ENCODE measurements at places on chromosomes 7 and 10.

GRCh38 chr7:135447748-135448147, 62.2 kb downstream of the CNOT4 start:
- no peak for DNase-seq

DNA sequence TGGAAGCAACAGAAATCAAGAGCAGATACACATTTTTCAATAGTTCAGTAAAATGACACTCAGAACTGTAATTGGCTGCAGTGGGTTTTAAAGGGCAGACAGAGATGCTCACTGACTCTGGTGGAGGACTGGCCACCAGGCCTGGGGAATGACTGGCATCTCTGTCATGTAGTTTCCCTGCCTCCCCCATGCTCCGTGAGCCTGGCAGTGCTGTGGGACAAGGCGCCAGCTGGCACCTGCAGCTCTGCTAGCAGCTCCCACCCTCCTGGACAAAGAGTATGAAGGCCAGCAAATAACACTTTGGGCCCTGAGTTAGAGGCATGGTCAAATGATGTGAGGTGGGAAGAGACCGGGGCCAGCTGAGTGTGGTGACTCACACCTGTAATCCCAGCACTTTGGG, 15.0 kb downstream of the TSPAN33 start:
- no peak for DNase-seq

DNA sequence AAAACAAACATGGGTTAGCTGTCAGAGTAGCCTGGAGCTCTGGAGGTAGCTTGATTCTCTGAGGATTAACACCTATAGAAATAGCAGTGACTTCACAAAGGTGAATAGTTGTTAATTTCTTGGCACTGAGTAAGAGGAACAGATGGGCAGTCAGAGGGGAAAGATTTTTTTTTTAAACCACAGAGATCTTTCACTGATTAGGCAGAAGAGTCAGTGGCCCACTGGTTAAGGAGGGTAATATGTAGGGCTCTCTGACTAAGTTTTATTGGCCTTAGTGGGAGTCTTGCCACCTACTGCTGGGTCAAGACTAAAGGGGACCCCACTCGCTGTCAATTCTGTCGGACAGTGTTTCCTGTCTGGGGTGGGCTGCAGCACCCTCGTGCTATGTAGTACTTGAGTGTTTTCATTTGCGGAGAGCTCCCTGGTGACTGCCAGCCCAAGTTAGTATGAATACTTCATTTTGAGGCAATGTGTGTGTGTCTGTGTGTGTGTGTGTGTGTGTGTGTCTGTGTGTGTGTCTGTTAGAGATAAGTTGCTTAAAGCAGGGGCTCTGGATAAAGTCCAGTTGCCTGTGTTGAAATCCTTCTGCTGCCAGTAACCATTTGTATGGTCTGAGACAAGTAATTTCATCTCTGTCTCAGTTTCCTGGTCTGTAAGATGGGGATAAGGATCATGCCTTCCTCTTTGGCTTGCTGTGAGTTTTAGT, 145.2 kb downstream of the ARID5B start:
- DNase-seq = no peak

GRCh38 chr10:45505311-45505710, 131.3 kb downstream of the ALOX5 start:
- DNase-seq = no peak

GRCh38 chr10:100138921-100139496, 46.8 kb downstream of the ERLIN1 start:
- no peak for DNase-seq

DNA sequence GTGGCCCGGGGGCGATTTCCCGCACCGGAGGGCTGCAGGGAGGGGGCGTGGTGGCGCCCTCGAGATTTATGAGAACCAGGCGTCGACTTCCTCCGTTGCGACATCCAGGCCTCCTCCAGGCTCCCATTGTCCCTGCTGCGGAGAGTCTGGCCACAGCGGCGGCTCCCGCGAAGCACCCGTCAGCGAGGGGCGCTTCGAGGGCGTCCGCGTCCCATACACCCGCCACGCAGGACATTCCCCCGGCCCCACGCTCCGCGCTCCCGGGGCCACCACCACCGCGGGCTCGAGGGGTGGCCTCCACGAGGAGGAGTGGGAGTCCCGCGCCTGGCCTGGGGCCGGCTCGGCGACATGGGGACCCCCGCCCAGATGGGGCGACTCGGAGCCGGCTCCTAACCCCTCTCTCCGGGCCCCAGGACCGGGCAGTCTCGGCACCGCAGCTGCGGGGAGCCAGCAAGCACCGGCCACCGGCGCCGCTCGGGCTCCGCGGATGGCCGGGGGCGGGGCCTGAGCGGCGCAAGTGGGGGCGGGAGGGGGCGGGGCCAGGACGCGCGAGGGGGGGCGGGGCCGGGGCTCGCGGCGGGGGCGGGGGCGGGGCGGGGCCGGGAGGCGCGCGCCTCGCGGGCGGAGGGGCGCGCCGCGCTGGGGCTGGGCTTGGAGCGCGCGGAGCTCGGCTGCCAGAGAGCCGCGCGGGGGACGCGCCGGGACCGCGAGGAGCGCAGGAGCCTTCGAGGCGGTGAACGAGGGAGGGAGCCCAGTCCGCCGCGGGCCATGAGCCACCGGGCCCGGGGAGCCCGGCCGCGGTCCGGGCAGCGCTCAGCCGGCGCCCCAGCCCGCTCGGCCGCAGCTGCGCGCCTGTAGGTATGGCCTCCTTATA, at the start of gene SH2B2:
Gene SH2B2 (plus strand): TSS at position 632 of the 874 bp plus-strand sequence. CDS start 13,683 bp downstream, outside the sequence.
- peak; percentile 69 for DNase-seq

DNA sequence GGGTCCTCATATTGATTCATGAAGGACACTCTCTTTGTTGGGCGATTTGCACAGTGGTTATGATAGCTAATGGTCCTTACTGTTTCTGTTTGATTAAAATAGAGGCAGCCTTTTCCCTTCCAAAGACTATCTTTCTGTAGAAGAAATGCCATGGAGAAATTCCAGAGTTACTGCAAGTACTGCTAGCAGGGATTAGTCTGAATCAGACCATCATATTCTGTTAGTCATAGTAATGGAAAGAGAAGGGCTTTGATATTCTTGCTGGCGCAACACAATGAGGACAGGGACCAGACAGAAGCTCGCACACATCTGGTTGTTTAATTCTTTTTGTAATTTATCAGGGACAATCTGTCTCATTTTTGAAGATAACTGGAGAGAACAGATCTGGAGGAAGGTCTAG, 304.5 kb upstream of the FZD8 start:
- no peak for DNase-seq

GRCh38 chr7:156524818-156525597, 115.6 kb upstream of the RNF32 start:
- DNase-seq = no peak

DNA sequence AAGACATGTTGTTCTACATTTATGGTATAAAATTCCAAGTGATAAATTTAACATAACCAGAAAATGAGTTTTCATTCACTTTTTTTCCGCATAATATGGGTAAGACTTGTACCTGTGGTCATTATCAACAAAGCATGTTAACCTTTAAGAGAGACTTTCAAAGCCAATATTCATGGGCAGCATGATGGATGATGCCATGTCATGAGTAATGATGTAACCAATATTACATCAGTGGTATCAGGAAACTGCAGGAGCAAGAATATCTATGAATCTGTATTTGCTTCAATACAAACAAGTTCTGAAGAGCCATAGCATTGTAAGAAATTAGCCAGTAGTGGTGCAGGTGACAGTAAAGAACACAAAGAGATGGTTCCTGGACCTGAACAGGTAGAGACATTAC, 126.9 kb downstream of the C1GALT1 start:
- DNase-seq = no peak

GRCh38 chr7:134766779-134767519, 12.5 kb upstream of the CALD1 start:
- DNase-seq = no peak

DNA sequence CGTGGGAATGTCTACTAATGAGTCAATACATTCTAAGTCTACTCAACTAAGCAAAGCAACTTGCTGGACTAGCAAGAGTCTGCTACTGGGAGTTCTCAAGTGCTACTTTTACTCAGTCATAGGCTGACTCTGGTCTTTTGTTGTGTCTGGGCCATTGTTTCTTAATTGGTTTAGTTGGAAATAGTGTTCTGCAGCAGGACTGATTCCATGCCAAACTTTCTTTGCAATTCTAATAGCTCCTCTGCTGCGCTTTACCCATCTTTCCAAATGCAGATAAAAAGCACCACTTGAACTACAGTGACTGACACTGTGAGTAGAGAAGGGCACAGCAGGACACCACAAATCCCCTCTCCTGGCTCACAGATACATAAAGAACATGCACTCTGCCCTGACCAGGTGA, 125.7 kb downstream of the CD36 start:
- no peak for DNase-seq

GRCh38 chr7:2051707-2052656, 180.8 kb downstream of the MAD1L1 start:
- no peak for DNase-seq

GRCh38 chr7:158407581-158408317, 179.9 kb downstream of the PTPRN2 start:
- DNase-seq = peak; percentile 60

DNA sequence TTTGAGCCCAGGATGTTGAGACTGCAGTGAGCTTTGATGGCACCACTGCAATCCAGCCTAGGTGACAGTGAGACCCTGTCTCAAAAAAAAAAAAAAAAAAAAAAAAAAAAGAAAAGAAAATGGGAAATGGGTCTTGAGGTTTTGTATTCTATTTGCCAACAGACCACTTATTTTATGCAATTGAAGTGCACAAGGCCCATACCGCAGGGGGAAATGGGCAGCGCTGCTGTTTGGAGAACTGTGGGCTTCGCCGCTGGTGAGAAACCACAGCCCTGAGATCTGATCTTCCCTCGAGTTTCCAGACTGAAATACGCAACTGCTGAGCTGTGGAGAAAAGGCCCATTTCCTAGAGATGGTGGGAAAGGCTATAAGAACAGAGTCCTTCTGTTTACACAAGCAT, 512.0 kb downstream of the TCERG1L start:
- no peak for DNase-seq

GRCh38 chr7:55449205-55449991, 84.3 kb downstream of the LANCL2 start:
- DNase-seq = no peak

DNA sequence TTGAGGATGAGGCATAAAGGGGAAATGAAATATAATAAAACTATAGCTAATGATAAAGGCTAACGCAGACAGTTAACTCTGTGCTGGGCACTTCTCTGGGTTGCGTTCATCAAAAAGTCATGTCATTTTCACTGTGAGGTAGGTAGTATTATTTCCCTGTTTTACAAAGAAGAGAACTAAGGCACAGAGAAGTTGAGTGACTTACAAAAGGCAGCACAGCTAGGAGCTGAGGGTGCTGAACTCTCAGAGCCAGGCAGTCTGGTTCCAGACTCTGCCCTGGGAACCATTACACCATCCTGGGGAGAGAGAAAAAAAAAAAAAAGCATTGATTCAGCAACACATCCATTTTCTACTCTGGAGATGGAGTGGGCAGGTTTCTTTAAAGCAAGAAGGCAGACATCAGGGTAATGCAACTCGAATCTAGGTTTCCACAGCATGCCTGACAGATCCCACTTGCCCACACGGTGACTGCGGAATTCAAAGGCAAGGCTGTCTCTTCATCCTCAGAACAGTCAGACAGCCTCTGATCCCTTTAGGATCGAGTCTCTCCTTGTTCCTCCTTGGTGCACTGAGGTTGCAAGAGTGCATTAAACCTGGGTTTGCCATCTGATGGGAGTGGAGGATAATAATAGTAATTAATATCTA, 40.6 kb upstream of the ECHDC3 start:
- no peak for DNase-seq

DNA sequence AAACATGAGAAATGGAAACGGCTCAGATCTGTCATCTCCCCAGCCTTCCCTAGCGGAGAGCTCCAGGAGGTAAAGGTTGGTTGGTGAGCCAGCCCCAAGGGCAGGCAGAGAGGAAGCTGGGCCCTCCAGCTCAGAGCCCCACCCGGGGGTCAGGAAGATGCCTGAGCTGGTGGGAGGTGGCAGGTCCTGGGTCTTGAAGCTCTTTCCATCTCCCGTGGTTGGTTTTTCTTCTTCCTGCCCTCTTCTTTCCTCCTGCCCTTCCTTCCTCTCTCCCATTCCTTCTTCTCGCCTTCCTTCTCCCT, 384.2 kb upstream of the FOXK1 start:
- DNase-seq = no peak

DNA sequence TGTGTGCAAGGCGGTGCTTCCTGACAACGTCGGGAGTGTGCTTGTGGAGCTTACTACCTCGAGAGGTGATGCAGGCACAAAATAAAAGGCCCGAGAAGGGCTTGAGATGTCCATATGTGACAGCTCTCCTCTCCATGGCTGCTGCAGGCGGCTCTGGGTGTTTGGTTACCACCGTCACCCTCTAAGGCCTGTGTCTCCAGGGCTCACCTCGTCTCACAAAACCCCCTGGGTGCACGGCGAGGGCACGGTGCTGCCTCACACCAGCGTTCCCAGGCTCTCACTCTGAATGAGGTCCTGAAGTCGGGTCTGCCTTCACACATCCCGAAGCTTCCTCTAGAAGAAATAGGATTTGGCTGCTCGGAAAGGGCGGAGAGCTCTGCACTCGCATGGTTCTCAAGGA, 32.9 kb downstream of the PROSER2 start:
- no peak for DNase-seq

- DNase-seq = no peak
Observed at GRCh38 chr10:111974325-111974724, 209.2 kb downstream of the GPAM start.

DNA sequence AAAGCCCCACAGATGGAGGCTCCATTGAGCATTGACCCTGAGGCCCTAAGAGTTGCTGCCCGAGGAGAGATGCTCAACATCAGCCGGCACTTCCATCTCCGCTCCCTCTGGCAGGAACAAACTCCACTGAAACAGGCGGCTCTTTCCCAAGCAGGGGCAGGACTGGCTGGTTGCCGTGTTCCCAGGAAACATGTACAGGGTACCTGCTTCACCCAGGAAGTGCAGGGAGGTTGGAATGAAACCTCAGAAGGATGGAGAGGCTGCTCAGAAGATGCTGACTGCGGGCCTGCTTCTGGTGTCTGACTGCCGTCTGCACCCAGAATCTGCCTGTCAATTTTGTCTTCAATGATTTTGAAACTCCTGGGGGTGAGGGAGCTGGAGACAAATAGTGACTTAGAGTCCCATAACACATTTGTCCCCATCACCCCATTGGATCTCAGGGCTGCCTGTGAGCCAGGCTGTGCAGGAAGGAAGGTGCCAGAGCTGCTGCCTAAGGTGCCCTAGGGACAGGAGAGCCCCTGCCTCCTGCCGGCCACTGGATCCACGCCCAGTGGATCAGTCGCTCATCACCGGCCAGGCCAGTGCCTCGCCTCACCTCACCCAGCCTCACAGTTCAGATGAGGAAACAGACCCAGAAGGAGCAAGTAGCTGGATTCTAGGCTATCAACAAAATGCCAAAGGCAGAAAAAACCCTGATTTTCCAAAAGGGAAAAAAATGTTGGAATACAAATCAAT, 237.3 kb downstream of the PTPRN2 start:
- DNase-seq = no peak

GRCh38 chr10:77648472-77648871, 10.9 kb upstream of the KCNMA1 start:
- no peak for DNase-seq

DNA sequence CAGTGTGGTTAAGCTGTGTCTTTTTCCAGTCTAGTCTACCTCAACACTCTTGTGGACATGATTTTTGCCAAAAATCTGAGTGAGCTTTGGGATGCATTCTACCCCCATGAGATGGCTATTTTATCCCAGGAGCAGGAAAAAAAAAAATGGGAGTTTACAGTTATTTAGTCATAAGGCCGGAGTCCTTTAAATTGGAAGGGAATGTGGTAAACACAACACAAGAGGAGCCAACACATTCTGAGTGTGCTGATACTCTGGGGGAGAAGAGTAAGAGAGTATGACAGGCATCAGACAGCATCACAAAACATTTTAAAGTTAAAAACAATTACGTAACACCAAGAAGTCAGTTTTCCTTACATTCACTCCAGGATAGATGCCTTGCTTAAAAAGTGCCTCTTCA, 46.1 kb downstream of the C1GALT1 start:
- DNase-seq = peak; percentile 66

- no peak for DNase-seq
Observed at GRCh38 chr10:132679217-132679595, 106.7 kb downstream of the NKX6-2 start.

All from midbrain (tissue), 1 donor.